ENCODE measurements at places on chromosomes 2 and 18.

DNA sequence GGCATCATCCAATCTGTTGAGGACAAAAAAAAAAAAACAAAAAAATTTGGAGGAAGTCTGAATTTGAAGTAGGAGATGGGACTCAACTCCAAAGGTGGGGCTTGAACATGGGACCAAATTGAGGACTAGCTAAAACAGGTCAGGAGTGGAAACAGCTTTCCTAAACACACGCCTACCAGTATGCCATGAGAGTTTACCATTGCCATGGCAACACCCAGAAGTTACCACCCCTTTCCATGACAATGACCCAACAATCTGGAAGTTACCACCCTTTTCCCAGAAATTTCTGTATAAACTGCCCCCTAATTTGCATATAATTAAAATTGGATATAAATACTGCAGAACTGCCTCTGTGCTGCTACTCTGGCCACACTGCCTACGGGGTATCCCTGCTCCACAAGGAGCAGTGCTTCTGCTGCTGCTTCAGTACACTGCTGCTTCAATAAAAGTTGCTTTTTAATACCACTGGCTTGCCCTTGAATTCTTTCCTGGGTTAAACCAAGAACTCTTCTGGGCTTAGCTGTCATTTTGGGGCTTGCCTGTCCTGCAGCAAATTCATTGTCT is 73.3 kb upstream of the FSIP2 start:
- no peak for DNase-seq

GRCh38 chr18:22703883-22704585 is 229.1 kb upstream of the RBBP8 start:
- no peak for DNase-seq

GRCh38 chr18:2336690-2337392 is 234.5 kb downstream of the METTL4 start:
- DNase-seq = no peak

DNA sequence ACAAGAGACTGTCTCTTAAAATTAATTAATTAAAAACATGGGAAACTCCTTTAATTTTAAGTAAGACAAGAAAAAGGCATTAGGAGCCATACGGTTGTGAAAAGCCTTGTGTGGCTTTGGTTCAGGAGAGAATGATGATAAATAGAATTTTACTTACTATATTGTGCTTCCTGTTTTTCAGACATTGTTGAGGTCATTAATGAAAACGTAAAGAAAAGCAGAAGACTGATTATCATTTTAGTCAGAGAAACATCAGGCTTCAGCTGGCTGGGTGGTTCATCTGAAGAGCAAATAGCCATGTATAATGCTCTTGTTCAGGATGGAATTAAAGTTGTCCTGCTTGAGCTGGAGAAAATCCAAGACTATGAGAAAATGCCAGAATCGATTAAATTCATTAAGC is 10.7 kb upstream of the IL1RL2 start:
- no peak for DNase-seq

DNA sequence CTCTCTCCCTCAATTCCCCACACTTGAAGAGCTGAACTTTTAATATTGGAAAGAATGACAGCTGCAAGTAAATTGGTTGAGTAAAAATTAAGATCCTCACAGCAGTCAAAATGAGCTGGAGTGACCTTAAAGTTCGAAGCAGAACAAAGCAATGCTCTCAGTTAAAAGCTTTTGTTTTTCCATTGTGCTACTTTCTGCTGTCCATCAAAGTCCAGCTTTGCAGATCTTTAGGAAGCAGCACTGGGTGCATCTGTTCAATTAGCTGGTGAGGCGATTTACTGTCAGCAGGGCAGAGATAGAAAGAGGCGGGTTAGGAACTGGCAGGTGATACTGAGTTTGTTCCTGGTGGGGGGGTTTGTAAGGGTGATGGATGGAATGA is 834.8 kb downstream of the CPS1 start:
- DNase-seq = no peak

DNA sequence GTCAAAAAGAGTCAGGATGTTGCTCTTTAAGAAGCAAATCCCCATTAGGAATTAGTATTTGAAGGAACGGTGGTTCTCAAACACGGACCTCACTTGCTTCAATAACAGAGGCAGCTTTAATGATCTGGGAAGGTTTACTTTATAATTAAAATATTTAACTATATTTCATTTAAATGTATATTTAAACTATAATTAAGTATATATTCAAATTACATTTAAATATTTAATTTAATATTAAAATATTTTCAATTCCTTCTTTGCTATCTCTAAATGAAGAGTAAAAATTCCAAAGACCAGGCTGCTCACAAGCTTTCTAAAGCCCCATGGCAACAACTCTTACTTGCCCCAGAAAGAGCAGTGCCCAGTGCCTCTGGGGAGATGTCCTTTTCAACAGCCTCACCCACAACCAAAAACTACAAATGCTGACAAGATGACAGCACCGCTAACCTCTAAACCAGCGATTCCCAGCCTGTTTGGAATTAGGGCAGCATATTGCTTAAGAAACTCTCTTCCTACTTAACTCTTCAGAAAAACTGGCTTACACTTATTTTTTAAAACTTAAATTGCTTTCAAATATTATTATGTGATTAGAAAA is 62.9 kb upstream of the POU3F3 start:
- DNase-seq = no peak

GRCh38 chr2:119960821-119961220 is 52.1 kb upstream of the EPB41L5 start:
- DNase-seq = no peak

- DNase-seq = no peak
Observed at GRCh38 chr2:163713534-163714311, 22.1 kb downstream of the FIGN start.

DNA sequence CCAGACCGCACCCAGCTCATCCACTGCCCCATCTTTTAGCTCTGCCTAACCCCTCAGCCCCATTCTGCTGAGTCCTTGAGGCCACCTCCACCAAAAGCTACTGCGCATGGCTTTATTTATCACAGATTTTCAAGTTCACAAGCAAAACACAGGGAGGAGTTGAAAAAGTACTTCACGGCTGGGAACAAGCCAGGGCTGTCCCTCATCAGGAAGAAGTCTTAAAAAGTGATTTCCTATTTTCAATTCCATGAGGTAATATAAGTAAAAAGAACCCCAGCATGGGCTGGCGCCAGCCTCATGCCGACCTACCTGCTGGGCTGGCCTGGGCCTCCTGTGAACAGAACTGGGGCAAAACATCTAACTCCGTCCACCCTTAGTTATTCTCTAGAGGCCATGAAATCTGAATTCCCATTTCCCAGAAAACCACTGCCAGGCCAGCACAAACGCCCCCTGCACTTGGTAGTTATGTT is 69.0 kb downstream of the POLR1A start:
- DNase-seq = no peak

- DNase-seq = no peak
Observed at GRCh38 chr18:49548229-49548636, 13.6 kb upstream of the LIPG start.

DNA sequence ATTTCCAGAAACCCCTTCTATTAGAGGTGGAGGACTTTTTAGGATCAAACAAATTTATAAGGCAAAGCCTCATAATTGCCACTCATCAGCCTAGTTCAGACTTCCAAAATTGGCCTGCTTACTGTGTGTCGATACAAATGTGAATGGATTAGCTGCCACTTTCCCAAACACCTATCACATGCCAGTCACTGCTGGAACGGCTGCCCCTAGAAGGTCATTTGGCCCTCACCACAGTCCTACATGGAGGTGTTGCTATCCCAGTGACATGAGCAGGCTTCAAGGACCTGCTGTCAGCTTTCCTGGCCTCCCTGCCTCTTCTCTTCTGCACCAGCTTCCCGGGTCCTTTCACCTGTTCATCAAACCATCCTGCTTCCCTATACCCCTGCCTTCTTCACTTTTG is 279.2 kb upstream of the SKOR2 start:
- DNase-seq = no peak

- no peak for DNase-seq
Observed at GRCh38 chr2:189654641-189655040, 6.6 kb upstream of the ASNSD1 start.

GRCh38 chr2:108825736-108826135 is 39.2 kb downstream of the CCDC138 start:
- DNase-seq = no peak

DNA sequence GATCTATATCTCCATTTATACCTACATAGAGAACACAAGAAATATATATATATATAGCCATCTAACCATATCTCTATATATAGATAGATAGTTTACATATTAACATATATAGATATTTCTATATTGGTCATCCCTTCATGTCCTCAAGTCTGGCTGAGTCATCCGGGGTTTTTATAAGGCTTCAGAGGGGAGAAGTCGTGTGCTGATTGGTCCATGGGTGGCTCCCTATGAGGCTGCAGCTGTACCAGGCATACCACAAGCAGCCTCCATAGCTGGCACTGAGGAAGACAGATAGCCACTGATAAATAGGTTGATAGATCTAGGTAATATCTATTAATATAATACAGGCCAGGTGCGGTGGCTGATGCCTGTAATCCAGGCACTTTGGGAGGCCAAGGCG is 618.3 kb upstream of the SETBP1 start:
- DNase-seq = no peak

Data from stimulated activated CD4-positive, alpha-beta T cell treated with anti-CD3 and anti-CD28 coated beads, Interleukin-2, amount 100 ng/mL, for 24 hours (primary cell).